Liver (tissue), 10 donors: ENCODE measurements at places on chromosomes 1 and 21. TPM values are rescaled to one million over a fixed set of nuclear protein-coding genes. Genes with fewer than 3 reads are reported as not detected.

- H3K27ac ChIP-seq = no peak overlapping the region
- no peaks in the 10 kb centered on the region for H3K4me1 ChIP-seq
- no peak for DNase-seq
- no peak overlapping the region for H3K4me3 ChIP-seq
- no peaks in the 10 kb centered on the region for H3K27me3 ChIP-seq
- no peaks in the 10 kb centered on the region for H3K36me3 ChIP-seq
Measured at GRCh38 chr1:82646888-82647287, 846.2 kb downstream of the ADGRL2 start.

The RNF186 gene
- polyA plus RNA-seq = 0.38 TPM

The CD52 gene
- 16.4 TPM for polyA plus RNA-seq

The PTGER3 gene
- 0.04 TPM for polyA plus RNA-seq

GRCh38 chr1:75165264-75165663 is 31.1 kb downstream of the LHX8 start:
- H3K27ac ChIP-seq = no peak overlapping the region
- peaks cover 10% of the 10 kb centered on the region for H3K4me1 ChIP-seq
- no peak overlapping the region for H3K4me3 ChIP-seq
- H3K27me3 ChIP-seq = no peaks in the 10 kb centered on the region
- DNase-seq = no peak
- no peaks in the 10 kb centered on the region for H3K36me3 ChIP-seq

GRCh38 chr1:178168536-178168935 is 74.6 kb downstream of the RASAL2 start:
- DNase-seq = no peak
- H3K27me3 ChIP-seq = no peaks in the 10 kb centered on the region
- no peak overlapping the region for H3K4me3 ChIP-seq

The RAB42 gene
- polyA plus RNA-seq = 0.35 TPM

The NBPF20 gene
- polyA plus RNA-seq = 2.4 TPM

- H3K27ac ChIP-seq = no peak overlapping the region
- DNase-seq = no peak
- no peaks in the 10 kb centered on the region for H3K27me3 ChIP-seq
- H3K4me3 ChIP-seq = no peak overlapping the region
Measured at GRCh38 chr1:181062836-181063428, 25.6 kb upstream of the IER5 start.

The HP1BP3 gene
- polyA plus RNA-seq = 34.8 TPM

The MRPS21 gene
- 56.5 TPM for polyA plus RNA-seq

DNA sequence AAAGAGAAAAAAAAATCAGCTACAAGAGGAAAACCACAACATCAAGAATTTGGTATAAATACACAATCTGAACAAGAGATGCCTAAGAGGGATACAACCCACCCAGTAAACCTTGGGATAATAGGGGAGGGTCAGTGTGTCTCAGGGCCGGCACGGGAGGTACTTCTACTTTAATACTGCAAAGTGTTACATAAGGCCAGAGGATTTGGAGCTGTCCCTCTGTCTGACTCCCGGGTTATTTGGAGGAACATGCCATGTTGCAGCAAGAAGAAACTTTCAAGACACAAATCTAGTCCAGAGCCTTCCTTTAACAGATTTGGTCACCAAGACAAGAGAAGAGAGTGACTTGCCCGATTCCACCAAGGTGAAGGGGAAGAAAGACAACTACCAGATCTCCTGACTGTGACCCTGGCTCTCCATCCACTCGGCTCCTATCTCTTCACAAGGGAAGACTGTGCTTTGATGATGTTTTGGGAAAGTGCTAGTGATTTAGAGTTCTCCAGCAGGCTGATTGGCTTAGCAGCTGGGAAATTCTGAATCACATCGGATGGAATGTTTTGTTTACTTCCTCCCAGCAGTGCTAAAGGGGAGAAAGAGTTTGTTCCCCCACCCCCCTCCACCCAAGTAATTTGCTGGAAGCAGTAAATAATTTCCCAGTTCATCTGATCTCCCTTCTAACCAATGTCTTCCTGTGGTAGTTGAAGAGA is 29.3 kb downstream of the SGIP1 start:
- no peaks in the 10 kb centered on the region for H3K27me3 ChIP-seq
- H3K4me1 ChIP-seq = no peaks in the 10 kb centered on the region
- DNase-seq = no peak
- H3K4me3 ChIP-seq = no peak overlapping the region
- H3K36me3 ChIP-seq = no peaks in the 10 kb centered on the region
- H3K27ac ChIP-seq = no peak overlapping the region

DNA sequence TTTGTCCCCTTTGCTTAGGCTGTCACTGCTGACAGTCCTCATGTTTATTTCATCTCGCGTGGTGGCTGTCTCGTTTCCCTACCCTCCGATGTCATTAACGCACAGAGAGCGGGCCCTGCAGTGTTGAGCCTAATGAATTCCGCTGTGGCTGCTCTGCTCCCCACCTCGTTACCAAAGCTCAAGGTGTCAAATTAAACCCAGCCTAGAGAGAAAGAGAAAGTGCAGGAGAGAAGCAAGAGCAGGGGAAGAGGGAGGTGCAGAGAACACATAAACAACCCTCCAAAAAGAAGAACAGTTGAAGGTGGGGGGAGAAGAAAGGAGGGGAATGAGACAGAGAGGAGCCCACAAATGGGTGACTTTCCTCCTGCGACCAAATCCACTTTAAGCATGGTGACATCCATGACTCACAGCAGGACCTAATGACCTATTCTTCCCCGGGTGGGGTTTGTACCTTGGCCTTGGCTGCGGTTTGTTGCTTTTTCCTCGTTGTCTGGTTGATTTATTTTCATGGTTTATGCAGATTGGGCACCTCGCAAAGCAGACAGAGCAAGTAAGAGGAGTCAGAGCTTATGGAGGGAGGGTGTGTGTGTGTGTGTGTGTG is 92.5 kb downstream of the PBX1 start:
- H3K4me3 ChIP-seq = no peak overlapping the region
- H3K4me1 ChIP-seq = no peaks in the 10 kb centered on the region
- H3K27me3 ChIP-seq = no peaks in the 10 kb centered on the region
- no peak overlapping the region for H3K27ac ChIP-seq
- DNase-seq = no peak
- no peaks in the 10 kb centered on the region for H3K36me3 ChIP-seq

DNA sequence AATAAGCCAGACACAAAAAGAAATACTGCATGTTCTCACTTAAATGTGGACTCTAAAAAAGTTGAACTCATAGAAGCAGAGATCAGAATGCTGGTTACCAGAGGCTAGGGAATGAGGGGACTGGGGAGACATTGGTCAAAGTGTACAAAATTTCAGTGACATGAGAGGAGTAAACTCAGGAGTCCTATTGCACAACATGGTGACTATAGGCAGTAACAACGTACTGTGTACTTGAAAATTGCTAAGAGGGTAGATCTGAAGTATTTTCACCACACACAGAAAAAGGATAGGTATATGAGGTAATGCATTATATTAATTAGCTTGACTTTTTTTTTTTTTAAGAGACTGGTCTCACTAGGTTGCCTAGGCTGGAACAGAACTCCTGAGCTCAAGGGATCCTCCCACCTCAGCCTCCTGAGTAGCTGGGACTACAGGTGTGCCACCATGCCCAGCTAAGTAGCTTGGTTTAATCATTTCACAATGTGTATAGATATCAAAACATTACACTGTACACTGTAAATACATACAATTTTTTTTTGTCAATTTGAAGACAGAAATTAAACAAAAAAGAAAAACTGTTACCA is 7.4 kb downstream of the ZNF496 start:
- no peaks in the 10 kb centered on the region for H3K27me3 ChIP-seq
- H3K4me1 ChIP-seq = no peaks in the 10 kb centered on the region
- no peak overlapping the region for H3K4me3 ChIP-seq
- no peak overlapping the region for H3K27ac ChIP-seq
- no peak for DNase-seq

The ABCA4 gene
- polyA plus RNA-seq = 0.43 TPM

GRCh38 chr1:207995576-207995975 is 84.7 kb upstream of the CD34 start:
- DNase-seq = no peak
- H3K27me3 ChIP-seq = no peaks in the 10 kb centered on the region
- H3K27ac ChIP-seq = no peak overlapping the region
- no peaks in the 10 kb centered on the region for H3K4me1 ChIP-seq
- H3K36me3 ChIP-seq = no peaks in the 10 kb centered on the region
- no peak overlapping the region for H3K4me3 ChIP-seq

GRCh38 chr1:15799004-15799867 is 8.2 kb downstream of the UQCRHL start:
- H3K27me3 ChIP-seq = no peaks in the 10 kb centered on the region
- peak overlapping the region; percentile 37 for H3K27ac ChIP-seq
- H3K36me3 ChIP-seq = no peaks in the 10 kb centered on the region
- no peak for DNase-seq

GRCh38 chr1:93597709-93598108 is 83.9 kb downstream of the BCAR3 start:
- no peak overlapping the region for H3K4me3 ChIP-seq
- peaks cover 20% of the 10 kb centered on the region for H3K4me1 ChIP-seq
- H3K27ac ChIP-seq = no peak overlapping the region
- no peaks in the 10 kb centered on the region for H3K36me3 ChIP-seq

The CR1L gene
- 0.18 TPM for polyA plus RNA-seq

The INSRR gene
- not detected for polyA plus RNA-seq

GRCh38 chr1:77889671-77890070 is 1.2 kb downstream of the NEXN start:
- no peak overlapping the region for H3K27ac ChIP-seq
- H3K27me3 ChIP-seq = no peaks in the 10 kb centered on the region
- no peak for DNase-seq
- no peak overlapping the region for H3K4me3 ChIP-seq
- H3K36me3 ChIP-seq = no peaks in the 10 kb centered on the region

- DNase-seq = no peak
- H3K36me3 ChIP-seq = no peaks in the 10 kb centered on the region
- H3K27ac ChIP-seq = no peak overlapping the region
Measured at GRCh38 chr1:46569884-46570725, 18.7 kb upstream of the KNCN start.

The BMP8B gene
- polyA plus RNA-seq = 0.19 TPM

The LINGO4 gene
- polyA plus RNA-seq = 0.09 TPM

The PUM1 gene
- 18.1 TPM for polyA plus RNA-seq

The HMGCS2 gene
- 836 TPM for polyA plus RNA-seq

The TMEM125 gene
- 0.21 TPM for polyA plus RNA-seq

- H3K27ac ChIP-seq = no peak overlapping the region
- H3K4me1 ChIP-seq = no peaks in the 10 kb centered on the region
- DNase-seq = no peak
- H3K27me3 ChIP-seq = no peaks in the 10 kb centered on the region
Measured at GRCh38 chr1:239228451-239228850, 157.9 kb upstream of the CHRM3 start.

The CR1 gene
- 0.78 TPM for polyA plus RNA-seq

The MRPS14 gene
- polyA plus RNA-seq = 21.8 TPM

DNA sequence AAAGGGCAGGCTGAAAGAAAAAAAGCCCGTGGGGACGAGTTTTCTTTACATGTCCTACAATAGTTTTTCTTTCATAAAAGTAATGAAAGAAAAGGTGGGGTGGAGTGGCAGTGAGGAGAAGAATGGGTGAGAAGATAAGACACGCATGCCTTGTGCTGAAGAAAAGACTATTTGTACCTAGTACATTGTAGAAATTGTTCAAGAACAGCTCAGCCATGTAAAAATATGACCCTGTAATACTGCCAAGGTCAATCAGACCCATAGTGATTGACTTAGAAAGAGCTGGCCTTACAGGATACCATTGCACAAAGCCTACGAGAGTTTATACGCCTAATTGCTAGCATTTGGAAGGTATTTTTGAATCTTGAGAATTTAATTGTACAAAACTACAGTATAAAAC is 126.0 kb upstream of the NRIP1 start:
- no peak overlapping the region for H3K27ac ChIP-seq
- no peak for DNase-seq
- no peaks in the 10 kb centered on the region for H3K36me3 ChIP-seq

The LHX8 gene
- not detected for polyA plus RNA-seq

The KCND3 gene
- 7.6 TPM for polyA plus RNA-seq

The S100A3 gene
- not detected for polyA plus RNA-seq

DNA sequence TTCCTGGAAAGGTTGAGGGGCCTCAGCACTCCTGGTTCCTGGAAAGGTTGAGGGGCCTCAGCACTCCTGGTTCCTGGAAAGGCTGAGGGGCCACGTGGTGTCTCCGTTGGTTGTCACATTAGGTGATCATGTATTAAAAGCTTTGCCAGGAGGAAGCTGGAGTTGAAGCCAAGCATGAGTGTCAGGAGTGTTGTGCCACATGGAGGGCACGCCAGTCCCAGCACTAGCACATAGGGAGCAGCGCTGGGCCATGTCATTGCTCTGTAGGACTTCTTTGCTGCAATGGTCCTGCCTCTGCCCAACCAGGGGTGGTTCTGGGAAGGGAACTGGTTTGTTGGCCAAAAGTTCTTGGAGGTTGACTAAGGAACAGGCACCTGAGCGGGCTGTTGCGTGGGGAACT is 13.3 kb downstream of the ATP5PO start:
- peaks cover 9% of the 10 kb centered on the region for H3K4me1 ChIP-seq
- H3K36me3 ChIP-seq = peaks cover 34% of the 10 kb centered on the region
- H3K27ac ChIP-seq = peak overlapping the region; percentile 78
- no peaks in the 10 kb centered on the region for H3K27me3 ChIP-seq
- DNase-seq = no peak

DNA sequence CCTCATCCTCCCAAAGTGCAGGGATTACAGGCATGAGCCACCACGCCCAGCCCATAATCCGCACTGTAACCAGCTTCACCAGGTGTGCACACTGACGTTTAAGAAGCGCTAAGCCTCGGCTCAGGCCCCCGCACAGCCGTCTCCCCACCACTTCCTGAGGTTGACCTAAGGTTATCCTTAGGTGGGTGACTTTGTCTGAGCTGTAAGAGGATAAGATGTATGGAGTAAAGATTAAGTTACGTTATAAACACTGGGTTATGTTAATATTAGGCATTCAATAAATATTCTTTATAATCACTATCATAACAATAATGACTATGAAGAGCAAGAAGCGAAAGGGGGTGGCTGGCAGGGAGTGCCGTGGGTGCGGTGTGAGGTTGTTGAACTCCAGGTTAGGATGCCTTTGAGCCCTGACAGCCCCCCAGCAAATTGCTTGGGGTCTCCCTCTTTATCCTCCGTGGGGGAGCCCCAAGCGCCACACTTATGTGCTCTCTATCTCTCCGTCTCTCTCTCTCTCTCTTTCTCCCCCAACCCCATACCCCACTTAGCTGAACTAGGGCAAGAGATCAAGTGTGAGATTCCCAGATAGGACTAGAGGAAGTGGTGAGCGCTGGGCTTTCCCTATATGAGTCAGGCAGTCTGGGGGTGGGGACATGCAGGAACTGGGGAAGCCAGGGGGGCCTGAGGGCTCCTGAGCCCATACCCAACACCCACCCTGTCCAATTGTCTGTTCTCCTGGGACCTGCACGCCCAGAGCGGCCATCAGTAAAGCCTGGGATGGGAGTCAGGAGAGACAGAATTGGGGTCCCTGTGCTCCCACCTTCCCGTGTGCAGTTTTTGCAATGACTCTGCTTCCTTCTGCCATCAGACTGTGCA is 7.6 kb downstream of the EFHD2 start:
- no peaks in the 10 kb centered on the region for H3K36me3 ChIP-seq
- DNase-seq = no peak
- no peaks in the 10 kb centered on the region for H3K27me3 ChIP-seq
- H3K27ac ChIP-seq = peak overlapping the region; percentile 72
- H3K4me1 ChIP-seq = peaks cover 16% of the 10 kb centered on the region
- H3K4me3 ChIP-seq = no peak overlapping the region
